Tibial artery (tissue), 4 donors: ENCODE measurements at places on chromosomes 12 and 14.
A peak's percentile ranks its signal among the peaks of the same experiment; 100 is the strongest.

DNA sequence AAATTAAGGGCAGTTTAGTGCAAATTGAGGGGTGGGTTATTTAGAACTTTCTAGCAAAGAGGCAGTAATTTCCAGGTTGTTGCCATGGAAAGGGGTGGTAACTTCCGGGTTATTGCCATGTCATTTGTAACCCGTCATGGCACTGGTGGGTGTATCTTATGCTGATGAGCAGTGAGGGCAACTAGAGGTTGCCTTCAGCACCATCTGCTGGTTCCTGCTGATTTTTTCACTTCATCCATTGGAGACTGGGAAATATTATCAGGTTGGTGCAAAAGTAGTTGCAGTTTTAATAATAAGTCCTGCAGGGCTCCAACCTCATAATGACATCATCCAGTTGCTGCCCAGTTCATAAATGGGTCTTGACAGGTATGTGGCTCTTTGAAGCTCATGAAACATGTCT lies 24.4 kb upstream of the SERPINA4 start:
- DNase-seq, result no peak

GRCh38 chr12:114671066-114671442 lies 12.9 kb downstream of the TBX3 start:
- no peak for DNase-seq

DNA sequence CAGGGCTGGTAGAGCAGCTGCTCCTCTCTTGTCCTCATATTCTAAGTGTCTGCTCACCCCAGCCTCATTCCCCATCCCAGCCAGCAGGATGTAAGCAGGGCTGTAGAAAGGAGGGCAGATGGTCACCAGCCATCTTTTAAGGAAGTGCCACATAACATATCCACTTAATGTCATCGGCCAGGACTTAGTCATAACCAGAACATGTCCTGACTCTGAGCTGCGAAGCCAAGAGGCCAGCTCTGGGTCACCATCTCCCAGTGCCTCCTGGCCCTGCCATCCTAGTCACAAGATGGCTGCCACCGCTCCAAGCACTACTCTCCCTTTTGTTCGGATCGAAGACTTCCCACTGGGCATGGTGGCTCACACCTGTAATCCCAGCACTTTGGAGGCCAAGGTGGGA lies 123.9 kb downstream of the PLXNC1 start:
- DNase-seq, result no peak

GRCh38 chr12:76622915-76623314 lies 63.3 kb upstream of the OSBPL8 start:
- DNase-seq, result no peak

GRCh38 chr12:54135621-54136350 lies 53.0 kb downstream of the SMUG1 start:
- DNase-seq, result no peak

- DNase-seq, result no peak
Observed at GRCh38 chr12:9051158-9051550, 61.8 kb downstream of the KLRG1 start.

DNA sequence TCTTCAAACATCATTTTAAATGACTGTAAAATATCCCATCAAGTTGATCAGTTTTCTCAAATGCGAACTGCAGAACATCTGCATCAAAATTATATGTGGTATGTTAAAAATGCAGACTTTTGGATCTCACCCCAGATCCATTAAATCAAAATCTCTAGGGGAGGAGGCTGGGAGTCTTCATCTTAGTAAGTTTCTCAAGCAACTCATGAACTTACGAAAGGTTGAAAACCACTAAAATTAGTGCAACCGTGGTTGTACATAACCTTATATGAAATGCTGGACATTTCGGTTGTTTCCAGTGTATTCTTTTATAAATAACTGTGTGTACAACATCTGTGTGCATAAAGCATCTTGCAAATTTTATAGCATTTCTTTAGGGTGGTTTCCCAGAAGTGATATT lies 39.2 kb downstream of the ZFP36L1 start:
- no peak for DNase-seq

- DNase-seq, result no peak
Observed at GRCh38 chr14:53183611-53184010, 30.5 kb upstream of the DDHD1 start.

GRCh38 chr12:13691598-13691997 lies 289.8 kb downstream of the GRIN2B start:
- no peak for DNase-seq

- no peak for DNase-seq
Observed at GRCh38 chr12:89943463-89943862, 234.8 kb upstream of the ATP2B1 start.

DNA sequence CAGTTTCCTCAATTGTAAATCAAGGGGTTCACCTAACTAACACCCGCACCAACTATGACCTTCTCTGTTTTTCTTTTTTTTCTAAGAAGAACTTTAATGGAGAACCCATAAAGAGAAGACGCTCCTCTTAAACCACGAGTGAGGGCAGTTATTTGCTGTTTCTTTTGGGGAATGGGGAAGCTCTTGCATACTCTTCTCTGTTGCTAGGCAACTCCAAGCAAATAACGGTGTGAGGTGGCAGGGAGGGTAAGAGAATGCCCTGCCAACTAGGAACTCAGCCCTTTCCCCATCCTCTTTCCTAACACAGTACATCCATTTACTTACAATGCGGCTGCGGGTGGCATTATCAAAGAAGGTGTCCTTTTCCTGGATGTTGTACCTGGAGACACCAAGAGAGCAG lies 114.9 kb downstream of the ANO2 start:
- no peak for DNase-seq

DNA sequence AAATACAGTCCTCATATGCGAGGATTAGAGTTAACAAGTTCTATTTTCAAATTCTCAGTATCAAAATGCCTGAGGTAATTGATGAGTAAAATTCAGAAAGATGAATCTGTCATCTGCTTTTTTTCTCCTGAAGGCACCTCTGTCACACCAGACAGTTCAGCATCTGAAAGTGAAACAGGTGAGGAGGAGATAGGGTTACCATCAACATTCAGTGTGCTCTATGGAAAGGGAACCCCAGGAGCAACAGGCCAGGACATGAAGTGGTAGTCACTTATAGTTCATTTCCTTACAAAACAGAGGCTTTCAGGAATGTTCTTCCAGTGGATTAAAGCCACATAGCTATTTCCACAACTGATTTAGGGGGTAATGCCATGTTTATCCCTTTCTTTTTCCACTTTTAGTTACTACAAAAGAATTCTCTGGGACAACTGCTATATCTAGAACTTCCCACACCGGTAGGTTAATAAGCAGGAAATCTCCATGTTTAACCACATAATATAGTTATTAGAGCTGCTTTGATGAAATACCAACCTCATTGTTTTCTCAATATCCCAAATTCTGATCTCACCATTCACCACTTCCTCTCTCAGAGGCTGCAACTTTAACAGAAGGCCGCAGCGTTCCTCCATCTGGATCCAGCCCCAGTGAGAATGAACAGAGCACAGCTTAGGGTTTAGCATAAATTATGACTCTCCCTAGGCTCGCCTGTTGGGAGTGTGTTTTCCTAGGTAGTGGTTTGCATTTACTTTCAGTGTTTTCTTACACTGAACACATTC lies 177.0 kb upstream of the CNTN1 start:
- no peak for DNase-seq

GRCh38 chr14:51107801-51108200 lies 12.9 kb upstream of the TRIM9 start:
- no peak for DNase-seq

- peak; percentile 72 for DNase-seq
Observed at GRCh38 chr14:99274346-99275221, 2.6 kb upstream of the BCL11B start.

- DNase-seq, result no peak
Observed at GRCh38 chr14:71070169-71070568, 162.9 kb downstream of the PCNX1 start.

DNA sequence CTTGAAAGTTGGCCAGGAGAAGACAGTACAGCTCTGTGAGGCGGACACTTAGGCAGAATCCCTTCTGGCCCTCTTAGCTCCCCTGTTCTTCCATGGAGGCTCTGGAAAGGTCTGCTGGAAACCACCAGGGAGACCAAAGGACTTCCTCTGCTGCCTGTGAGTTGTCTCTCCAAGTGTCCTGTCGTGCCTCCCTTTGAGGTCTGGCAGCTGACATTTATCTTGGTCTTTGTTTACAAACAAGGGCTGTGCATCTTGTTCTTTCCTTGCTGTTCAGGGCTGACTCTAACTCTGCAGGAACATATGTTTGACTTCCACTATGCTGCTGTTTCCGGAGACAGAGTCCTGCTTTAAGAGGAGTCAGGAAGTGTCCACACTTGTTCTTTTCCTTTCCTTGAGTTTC lies 159.9 kb upstream of the FRMD6 start:
- DNase-seq, result no peak

DNA sequence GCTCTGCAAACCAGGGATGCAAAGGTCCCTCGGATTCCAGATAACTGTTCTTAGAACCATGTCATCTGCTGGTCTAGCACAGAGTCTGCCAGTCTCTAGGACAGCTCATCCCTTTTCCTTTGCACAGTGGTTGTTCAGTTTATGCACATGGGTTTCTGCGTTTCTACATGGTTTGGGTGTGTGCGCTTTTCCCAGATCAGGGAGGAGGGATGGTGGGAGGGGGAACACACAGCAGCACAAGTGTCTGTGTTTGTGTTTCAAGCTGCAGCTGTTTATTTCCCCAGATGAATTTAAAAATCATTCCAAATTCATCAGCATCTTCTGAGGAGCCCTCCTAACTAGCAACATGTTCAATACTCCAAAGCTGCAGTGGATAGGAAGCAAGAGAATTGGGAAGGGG lies 45.4 kb downstream of the ANO2 start:
- no peak for DNase-seq

- DNase-seq, result no peak
Observed at GRCh38 chr14:52314595-52315354, 663 bp downstream of the PTGER2 start.

GRCh38 chr14:67908052-67908754 lies 88.6 kb downstream of the RAD51B start:
- DNase-seq, result no peak

- DNase-seq, result no peak
Observed at GRCh38 chr14:98954349-98955000, 317.5 kb downstream of the BCL11B start.

- DNase-seq, result no peak
Observed at GRCh38 chr14:24179294-24179960, 7.5 kb downstream of the REC8 start.

GRCh38 chr14:21026988-21027315 lies 2.1 kb upstream of the NDRG2 start:
- no peak for DNase-seq

DNA sequence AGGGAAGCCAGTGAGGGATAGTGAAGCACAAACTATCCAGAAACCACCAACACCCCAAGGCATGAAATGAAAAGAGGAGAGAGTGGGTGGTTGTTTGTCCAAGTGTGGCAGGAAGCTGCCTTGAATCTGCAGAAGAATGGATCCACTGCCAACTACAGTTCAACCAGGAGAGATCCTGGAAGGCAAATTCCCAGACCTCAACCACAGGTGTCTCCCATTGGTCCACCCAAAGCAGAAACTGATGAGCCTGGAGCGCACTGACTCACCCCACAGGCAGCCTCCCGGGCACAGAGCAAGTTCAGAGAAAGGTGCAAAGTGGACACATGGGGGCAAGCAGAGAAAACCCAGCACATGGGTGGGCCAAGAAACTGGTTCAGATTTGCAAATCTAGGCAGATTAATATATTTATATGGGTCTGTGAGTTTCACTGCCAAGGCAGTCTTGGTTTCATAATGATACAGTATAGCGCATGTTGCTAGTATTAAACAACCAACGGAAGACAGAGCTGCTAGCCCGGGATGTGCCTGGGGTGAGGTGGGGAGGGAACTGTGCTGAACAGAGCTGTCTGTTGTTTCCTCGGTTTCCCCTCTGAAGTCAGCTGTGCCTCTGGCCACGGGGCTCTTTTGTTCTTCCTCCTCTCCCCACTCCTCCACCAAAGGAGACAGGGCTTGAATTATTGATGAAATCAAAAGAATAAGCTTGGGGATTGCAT lies 416.2 kb upstream of the CCDC196 start:
- no peak for DNase-seq

- DNase-seq, result no peak
Observed at GRCh38 chr14:22177870-22178269, 411.2 kb downstream of the DAD1 start.

DNA sequence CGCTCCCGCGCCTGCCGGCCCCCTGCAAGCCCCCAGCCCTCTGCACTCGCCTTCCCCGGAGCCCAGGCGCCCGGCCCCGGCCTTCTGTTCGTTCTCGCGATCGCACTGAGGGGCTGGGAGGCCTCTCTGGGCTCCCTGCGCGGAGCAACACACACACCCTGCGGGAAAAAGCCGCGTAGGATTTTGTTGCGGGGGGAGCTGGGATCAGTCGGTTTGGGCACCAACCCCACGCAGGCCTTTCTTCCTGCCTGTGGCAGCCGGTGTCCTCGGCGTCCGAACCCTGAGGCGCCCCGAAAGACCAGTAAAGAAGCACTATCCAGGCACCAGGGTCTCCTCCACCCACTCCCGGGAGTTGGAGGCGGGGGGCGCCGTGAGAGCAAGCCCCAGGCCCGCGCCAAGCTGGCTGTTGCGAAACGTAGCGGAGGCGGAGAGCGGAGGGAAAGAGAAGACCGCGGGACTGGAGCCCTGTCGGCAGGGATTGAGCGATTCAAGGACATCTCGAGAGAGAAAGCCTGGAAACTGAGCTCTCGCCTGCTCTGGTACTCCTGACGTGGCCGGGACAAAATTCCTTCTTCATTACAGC lies 1.9 kb upstream of the HOXC5 start:
- DNase-seq, result peak; percentile 66

DNA sequence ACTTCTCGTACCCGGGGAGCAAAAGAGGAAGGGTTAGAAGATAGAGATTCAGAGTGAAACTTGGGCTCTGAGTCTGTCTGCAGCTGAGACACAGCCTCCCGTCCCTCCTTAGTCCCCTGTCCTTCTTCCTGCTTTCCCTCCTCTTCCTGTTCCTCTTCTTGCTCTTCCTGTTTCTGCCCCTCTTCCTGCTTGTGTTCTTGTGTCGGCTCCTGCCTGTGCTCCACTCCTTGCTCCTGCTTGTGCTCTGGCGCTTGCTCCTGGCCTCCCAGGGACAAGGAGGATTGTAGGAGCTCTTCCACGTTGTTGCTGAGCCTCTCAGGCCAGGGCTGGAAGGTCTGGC lies 3.0 kb downstream of the ACRBP start:
- DNase-seq, result peak; percentile 26

DNA sequence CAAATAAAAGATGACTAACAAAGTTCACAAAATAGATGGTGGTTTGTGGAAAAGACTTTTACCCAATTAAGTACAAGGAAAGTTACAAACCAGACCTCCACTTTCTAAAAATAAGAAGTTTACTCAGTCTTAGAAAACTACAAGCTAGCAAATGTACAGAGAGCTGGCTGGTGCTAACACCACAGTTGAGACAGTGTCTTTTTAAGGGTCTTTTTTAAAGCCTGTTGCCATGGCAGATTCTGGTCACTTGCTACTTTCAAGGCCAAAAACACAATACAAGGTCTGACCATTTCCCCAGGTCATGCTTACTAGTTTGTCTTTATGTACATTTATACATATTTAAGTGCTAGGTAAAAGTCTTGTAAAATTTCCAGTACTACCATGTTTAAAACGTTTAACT lies 2.4 kb downstream of the BTG1 start:
- DNase-seq, result no peak
